Activated CD8-positive, alpha-beta memory T cell treated with anti-CD3 and anti-CD28 coated beads, Interleukin-2, amount 50 U/mL, for 48 hours (primary cell): ENCODE measurements at places on chromosomes 5 and 9.

DNA sequence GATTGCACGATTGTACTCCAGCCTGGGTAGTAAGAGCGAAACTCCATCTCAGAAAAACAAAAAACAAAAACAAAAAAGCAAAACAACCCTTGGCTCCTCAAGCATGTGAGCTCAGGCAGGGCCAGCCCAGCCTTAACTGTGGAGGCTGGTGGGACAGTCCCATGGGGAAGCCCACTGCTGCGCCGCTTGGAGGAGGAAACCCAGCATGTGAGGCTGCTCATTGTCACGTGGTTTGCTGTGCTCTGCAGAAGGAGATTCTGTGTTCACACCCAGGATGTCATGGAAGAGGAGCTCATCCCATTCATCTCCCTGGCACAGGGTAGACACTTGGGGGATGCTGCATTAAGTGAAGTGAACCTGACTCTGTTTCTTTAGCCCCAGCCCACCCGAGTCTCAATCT, 4.0 kb downstream of the ZBED3 start:
- DNase-seq, result no peak

- no peak for DNase-seq
Measured at GRCh38 chr9:78118742-78119473, 87.3 kb upstream of the GNAQ start.

DNA sequence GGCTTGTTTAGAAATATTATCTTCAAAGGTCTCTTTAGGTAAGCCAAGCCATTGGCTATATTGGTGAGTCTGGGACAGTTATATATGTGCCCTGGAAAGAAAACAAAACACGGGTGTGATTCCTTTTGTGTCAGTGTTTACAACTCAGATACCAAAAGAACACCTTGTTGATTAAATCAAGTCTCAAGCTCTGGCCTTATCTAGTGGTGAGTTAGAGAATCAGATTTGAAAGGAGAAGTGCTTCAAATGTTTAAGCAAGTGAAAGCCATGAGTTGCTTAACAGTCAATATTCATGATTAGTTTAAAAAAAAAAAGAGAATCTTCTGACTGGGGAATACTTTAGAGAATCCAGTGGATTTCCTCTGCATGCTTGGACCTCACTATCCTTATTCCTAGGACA, 68.3 kb downstream of the IQGAP2 start:
- DNase-seq, result no peak

DNA sequence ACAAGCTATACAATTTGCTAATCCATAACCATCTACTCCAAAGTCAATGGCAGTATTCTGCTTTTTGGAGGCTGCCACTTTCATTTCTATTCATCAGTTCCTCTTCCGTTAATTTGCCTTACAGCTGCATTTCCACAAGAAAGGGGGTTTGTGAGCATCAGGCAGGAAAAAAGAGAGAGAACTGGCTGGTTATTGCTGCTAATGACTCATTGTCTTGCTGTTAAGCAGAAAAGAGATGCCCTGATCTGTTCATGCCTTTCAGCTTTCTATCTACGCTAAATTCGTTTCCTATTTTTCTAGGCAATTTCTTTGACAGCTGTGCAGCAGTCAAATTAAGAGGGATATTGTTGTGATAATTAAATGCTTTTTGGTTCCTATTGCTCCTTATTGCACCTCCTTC, 65.9 kb upstream of the GNAQ start:
- no peak for DNase-seq

DNA sequence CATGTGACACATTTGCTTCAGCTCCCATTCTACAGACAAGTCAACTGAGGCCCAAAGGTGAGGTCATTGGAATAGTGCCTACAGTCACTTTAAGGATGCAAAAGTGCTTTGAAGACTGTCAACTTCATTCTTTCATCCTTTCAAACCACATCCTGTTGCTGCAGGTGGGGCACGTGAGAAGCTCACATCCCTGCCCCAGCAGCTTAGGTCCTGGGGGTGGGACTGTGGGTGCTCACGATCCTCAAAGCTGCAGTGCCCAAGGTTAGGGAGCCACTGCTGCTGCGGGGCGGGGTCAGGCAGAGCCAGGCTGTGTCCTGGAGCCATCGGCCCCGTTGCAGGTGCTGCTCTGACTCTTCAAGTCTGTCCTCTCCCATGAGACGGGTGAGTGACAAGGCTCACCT, 57.9 kb upstream of the IER5L start:
- DNase-seq, result peak; percentile 72
